NCI-H1694 (cell line): ENCODE measurements at places on chromosomes 7 and 10.

DNA sequence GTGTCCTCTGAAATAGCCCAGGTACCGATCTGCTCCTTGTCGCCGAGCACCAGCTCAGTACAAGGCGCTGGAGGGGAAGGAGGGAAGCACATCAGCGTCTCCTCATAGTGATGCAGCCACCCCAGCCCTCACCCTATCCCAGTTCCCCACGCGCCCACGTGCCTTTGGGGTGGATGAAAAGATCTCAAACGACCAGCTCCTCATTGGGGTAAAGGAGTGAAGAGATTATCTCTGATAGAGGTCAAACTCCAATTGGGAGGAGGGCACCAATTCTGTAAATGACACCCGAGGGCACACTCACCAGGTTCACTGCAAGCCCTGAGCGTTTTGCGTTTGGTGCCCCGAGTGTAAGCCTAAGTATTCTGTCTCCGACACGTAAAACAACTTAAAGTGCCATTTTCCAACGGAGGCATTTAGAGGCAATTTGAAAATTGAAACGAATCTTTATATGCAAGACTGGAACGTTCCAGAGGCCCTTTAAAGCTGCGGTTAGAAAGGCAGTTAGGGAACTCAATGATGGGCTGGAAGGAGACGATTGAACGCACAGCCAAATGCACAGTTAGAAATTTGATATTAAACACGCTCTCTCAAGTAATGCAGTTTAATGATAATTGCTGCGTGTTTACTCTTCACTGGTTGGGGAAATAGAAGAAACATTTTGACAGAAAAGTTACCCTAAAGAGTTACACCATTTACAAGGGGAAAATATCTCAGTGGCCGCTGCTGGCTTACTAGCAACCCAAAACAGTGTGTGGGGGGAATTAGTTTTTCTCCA lies 8.9 kb upstream of the EMX2 start:
- DNase-seq, result no peak

DNA sequence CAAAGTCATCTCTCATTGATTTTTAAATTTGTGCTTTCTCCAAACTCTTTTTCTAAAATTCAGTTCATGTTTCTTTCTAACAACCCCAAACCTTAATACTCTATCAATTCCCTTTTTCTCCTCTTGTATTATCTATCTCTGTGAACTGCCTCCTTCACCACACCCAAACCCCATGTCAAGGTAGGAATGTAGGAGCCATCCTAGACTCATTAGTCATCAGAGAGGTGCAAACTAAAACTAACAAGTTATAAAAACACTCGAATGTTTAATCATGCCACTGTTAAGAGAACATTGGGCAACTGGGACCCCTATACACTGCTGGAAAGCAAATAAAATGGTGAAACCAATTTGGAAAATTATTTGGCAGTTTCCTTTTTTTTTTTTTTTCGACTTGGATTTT lies 533.8 kb upstream of the LRRN3 start:
- DNase-seq, result no peak

DNA sequence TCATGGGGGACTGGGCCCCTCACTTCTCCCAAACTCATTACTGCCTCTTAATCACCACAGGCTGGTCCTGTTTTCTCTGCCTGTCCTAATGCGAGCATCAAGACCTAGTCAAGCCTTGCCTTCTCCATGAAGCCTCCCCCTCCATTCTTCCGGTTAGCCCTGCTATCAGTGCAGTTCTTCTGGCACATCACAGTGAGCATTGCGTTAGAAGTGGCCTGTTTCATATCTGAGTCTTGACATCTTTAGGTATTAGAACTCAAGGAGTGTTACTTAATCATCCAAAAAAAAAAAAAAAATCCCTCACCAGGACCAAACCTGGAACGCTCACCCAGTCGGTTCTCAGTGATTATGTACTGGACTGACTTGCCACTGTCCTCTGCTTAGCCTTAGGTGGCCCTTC lies 17.4 kb downstream of the SNX10 start:
- no peak for DNase-seq

DNA sequence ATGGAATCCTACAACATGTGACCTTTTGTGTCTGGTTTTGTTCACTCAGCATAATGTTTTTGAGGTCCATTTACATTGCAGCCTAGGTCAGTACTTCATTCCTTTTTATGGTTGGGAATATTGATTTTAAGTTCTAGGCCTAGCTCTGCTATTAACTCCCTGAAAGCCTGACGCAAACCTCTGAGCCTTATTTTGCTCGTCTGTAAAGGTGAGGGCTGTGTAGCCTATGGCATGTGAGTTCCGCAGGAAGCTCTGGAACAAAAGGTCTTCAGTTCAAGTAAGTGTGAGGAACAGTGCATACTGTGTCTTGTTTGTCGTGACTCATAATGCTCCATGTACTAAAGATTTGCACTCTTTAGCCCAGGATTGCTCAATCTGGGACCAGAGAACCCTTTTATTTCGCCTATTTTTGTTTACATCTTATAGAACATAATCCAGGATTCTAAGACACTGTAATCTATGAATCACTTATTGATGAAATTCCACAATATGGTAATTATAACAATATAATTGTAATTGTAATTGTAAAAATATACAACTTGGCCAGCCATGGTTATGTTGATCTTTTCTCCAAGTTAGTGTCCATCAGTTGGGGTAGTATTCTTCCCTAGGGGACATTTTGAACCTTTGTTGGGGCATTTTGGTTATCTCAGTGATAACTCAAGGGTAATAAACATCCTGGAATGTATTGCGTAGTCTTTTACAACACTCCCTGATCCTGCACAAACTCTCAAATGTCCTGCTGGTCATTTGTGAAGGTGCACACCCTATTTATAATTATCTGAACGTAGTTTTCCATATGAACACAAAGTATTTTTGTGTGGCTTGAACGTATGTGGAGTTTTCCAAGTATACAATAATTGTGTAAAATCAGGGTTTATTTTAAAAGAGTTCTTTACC lies 184.7 kb downstream of the VTI1A start:
- DNase-seq, result no peak

- peak; percentile 41 for DNase-seq
Measured at GRCh38 chr7:92691578-92691977, 101.4 kb upstream of the FAM133B start.

GRCh38 chr10:113345826-113346624 lies 206.8 kb upstream of the HABP2 start:
- DNase-seq, result no peak

GRCh38 chr10:117896517-117896916 lies 150.2 kb downstream of the RAB11FIP2 start:
- no peak for DNase-seq

GRCh38 chr7:158976468-158976848 lies 120.1 kb downstream of the DYNC2I1 start:
- no peak for DNase-seq

GRCh38 chr10:13767676-13768178 lies 181.0 kb downstream of the PRPF18 start:
- no peak for DNase-seq

DNA sequence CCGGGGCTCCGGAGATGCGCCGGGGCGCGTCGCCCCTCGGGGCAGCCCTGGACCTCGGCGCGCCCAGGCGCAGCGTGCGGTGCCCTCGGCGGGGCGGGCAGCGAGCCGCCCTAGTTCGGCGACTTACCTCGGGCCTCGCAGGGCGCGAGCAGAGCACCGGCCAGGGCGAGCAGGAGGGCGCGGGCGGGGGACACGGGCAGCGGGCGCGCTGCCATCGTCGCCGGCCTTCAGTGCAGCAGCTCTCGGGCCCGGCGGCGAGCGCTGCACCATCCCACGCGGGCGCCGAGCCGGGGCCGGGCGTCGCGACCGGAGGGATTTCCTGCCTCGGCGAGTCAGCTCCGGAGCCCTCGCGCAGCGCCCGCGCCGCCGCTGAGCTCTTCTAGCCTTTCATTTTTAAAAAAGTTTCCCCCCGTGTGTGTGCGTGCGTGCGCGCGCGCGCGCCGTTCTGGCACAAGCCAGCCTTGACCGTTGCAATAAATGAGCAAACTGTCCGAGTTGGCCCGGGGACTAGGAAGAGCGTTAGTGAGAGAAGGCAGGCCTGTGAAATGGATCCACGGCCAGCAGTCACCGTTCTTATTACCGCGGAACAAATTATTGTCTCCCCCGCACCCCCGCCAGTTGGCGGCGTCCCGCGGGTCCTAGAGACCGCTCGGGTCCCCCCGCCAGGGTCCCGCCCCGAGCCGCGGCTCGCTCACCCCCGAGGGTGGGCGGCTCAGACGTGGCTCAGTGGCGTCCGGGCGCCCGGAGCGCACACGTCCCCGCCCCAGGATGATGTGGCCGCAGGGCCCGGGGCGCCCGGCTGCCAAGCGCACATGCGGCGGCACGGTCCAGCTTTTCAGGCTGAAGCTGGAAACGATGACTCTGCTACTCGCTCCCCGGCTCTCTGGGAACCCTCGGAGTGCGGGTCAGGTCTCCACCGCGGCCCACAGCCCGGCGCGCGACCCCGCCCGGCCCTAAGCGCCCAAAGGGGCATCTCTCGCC lies at the start of gene ADAM12:
ADAM12 (minus strand) TSS at position 547 of the 981 bp plus-strand sequence; CDS start at position 215, 332 bp downstream.
- no peak for DNase-seq

GRCh38 chr7:114356133-114356532 lies 58.5 kb upstream of the FOXP2 start:
- DNase-seq, result no peak

DNA sequence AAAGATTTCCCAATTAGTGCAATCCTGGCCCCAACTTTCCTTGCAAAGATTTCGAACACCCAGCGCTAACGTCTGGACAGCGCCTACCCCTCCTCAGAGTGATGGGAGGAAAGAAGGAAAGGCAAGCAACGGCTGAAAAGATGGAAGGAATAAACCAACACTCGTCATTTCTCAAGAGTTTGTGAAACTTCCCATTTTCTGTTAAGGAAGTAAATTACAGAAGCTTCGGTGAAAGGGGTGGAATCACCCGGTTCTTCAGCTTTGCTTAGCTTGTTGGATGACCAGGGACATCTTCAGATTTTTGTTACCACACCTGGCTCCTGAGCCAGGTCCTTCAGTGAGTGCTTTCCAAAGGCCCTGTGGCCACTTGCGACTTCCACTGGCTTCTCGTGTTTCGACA lies 313.1 kb downstream of the SKIDA1 start:
- DNase-seq, result no peak

- DNase-seq, result no peak
Measured at GRCh38 chr10:4470231-4470835, 355.7 kb upstream of the AKR1E2 start.
